KBM-7 (cell line): ENCODE measurements at places on chromosomes 11 and 22.

GRCh38 chr22:38471237-38471636 is 3.3 kb downstream of the KDELR3 start:
- no peak for DNase-seq

- DNase-seq, result peak; percentile 74
Measured at GRCh38 chr22:23216461-23217170, 36.3 kb downstream of the BCR start.

- DNase-seq, result peak; percentile 96
Measured at GRCh38 chr22:36405671-36406538, 18.1 kb upstream of the MYH9 start.

GRCh38 chr11:67282155-67282875 is 6.8 kb upstream of the ANKRD13D start:
- no peak for DNase-seq

DNA sequence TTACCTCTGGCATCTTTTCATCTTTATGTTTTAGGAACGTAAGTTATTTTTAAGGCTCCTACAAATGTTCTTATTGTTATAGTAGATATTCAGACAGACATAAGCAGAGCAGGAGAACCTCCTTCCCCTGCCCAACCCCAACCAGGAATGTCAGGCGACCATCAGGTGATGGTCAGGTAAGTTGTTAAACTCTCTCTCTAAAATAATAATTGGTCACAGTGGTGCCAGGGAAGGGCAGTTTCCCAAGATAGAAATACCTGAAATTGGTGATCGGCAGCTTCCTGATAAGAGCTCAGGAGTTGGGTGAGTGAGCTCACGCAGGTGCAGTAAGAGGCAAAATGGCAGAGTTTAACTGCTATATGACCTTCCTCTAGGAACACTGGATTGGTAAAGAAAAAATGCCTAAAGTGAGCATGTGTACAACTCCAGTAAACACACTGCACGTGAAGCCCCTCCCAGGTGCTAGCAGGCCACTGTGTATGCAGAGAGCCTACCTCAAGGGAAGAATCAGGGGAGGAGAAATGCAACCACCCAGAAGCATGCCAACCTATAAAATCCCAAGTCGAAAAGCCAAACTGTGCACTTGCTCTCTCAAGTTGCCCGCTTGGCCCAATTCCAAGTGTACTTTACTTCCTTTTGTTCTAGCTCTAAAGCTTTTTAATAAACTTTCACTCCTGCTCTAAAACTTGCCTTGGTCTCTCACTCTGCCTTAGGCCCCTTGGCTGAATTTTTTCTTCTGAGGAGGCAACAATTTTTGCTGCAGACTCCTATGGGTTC is 273.9 kb downstream of the SBF2 start:
- DNase-seq, result peak; percentile 58

- DNase-seq, result no peak
Measured at GRCh38 chr22:35467681-35468434, 67.9 kb downstream of the MCM5 start.

GRCh38 chr11:58919561-58919960 is 19.7 kb upstream of the GLYATL1 start:
- DNase-seq, result no peak

DNA sequence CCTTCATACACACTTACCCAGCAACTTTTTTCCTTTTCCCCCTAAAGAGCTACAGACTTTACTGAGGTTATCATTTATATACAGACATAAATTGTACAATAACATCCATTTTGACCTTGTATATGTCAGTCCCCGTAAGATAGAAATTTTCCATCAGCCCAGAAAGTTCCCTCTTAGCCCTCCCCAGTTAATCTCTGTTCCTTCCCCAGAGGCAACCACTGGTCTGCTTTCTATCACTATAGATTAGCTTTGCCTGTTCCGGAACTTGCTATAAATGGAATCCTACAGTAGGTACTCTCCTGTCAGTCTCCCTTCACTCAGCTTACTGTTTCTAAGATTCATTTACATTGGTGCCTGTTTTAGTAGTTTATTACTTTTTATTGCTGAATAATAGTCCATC is 54.9 kb downstream of the TSPAN18 start:
- no peak for DNase-seq

- no peak for DNase-seq
Measured at GRCh38 chr11:119668676-119669075, 60.3 kb downstream of the NECTIN1 start.

DNA sequence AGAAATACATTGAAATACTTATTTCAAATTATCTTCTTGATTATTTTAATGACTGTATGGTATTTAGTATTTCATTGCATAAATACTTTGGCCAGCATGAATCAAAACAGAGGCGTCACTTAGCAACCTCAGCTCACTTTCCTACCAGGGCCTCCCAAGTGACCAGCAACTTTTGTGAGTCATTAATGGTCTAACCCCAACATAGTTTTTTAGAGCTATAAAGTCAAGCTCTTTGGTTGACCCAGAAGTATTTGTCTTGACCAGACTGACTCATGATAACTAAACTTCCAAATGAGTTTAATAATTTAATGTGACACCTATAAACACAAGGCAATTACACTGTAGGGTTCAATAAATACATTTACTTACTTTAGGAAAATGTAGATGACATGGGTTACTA is 27.9 kb upstream of the RBMXL2 start:
- DNase-seq, result no peak

DNA sequence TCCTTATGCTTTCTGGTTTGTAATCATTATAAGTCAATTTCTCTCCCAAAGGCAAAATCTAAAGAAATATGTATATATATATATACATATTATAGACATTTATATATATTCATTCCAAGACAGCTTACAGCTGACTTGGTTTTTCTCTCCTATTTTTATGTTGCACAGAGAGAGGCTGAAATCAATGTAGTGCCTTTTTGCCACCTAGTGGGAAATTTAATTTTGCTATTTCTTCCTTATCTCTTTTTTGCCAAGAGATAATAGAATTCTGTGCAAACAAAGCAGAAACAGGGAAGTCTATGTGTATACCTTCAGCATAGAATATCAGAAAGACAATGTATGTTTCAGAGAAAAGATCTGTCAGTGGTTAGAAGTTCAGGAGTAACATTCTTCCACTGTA is 186.0 kb upstream of the ANO5 start:
- DNase-seq, result no peak

- no peak for DNase-seq
Measured at GRCh38 chr11:12164061-12165014, 53.9 kb downstream of the MICAL2 start.

GRCh38 chr22:49772692-49773091 is 55.0 kb downstream of the BRD1 start:
- DNase-seq, result no peak

- DNase-seq, result no peak
Measured at GRCh38 chr11:10385696-10386095, 69.4 kb upstream of the AMPD3 start.

GRCh38 chr11:47296045-47296444 is 26.1 kb downstream of the MADD start:
- DNase-seq, result no peak

- DNase-seq, result peak; percentile 30
Measured at GRCh38 chr11:64772303-64773018, 5.9 kb downstream of the SF1 start.

DNA sequence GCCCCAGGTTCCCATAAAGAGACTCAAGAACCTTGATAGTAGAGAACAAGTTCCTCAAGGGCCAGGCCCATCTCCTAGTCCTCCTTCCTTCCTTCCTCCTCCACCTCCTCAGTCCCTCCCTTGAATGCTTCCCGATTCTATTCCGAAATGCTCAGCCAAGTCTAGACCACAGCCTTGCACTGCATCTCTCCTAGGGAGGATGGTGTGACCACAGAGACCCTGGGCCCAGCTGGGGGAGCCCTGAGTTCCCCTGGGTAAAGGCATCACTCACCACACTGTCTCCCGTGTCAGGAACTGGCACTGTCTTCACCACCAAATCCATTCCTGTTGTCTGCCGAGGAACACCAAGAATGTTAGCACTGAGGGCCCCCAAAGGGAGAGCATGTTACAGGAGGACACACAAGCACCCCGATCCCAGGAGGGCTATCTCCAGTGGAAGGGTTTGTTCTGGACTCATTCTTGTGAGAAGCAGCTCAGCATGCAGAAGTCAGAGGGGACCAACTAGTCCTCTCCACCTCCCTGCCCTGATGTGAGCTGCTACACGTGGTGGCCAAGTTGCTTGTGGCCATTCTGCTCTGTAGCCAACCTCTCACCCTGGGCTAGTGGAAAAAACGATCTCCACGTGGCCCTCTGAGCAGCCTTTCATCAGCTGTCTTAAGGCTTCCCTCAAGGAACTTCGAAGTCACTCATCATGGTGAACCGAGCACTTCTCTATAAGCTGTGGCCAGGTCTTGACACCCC is 8.7 kb downstream of the IFT27 start:
- no peak for DNase-seq

- DNase-seq, result no peak
Measured at GRCh38 chr11:117610901-117611300, 186.1 kb downstream of the DSCAML1 start.

GRCh38 chr11:108197351-108197750 is 25.1 kb downstream of the NPAT start:
- no peak for DNase-seq

DNA sequence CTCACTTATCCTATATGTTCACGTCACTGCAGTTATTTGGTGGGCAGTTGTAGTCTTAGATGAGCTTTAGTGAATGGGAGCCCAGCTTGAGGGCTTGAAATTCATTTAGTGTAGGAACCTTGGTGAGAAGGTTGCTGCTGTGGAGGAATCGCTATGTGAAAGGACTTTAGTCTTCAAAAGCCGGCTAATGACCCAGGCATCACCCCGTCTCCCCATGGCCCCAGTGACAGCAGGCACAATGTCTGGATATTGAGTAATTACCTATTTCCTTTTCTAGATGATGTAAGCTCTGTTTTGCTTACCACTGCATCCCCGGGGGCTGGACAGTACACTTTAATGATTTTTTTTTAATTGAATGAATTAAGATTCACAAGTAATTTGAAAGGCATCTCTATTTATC is 283.2 kb downstream of the ST3GAL4 start:
- DNase-seq, result no peak

- peak; percentile 46 for DNase-seq
Measured at GRCh38 chr22:41094041-41094593, 1.7 kb downstream of the EP300 start.

DNA sequence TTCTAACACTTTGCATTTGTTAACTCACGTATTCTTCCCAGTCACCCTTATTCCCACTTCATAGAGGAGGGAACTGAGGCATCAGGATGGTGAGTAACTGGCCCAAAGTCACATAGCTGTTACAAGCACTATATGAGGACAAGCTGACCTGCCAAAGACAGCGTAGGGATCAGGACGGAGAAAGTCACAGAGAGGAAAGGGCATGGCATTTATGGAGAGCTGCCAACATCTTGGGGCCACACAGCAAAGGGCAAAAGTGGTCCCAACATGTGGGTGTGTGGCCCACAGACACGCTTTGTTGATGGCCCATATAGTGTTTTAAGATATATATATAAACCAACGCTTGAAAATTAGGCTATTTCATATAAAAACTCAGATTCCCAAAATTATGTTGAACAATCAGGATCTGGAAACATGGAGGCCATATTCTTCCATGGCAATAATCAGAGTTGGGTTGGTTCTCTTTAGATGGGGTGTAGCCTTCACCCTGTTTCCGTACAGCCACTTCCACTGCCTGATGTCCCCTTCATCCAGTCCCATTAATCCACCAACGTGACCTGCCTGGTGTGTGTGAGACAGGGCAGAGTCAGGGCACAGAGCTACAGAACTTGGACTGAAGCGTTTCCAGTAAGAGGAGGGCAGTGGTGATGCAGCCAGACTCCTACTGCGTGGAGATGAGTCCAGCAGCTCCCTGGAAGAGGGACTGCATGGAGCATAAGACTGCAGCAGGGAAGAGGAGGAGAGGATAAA is 39.9 kb upstream of the CD5 start:
- no peak for DNase-seq

DNA sequence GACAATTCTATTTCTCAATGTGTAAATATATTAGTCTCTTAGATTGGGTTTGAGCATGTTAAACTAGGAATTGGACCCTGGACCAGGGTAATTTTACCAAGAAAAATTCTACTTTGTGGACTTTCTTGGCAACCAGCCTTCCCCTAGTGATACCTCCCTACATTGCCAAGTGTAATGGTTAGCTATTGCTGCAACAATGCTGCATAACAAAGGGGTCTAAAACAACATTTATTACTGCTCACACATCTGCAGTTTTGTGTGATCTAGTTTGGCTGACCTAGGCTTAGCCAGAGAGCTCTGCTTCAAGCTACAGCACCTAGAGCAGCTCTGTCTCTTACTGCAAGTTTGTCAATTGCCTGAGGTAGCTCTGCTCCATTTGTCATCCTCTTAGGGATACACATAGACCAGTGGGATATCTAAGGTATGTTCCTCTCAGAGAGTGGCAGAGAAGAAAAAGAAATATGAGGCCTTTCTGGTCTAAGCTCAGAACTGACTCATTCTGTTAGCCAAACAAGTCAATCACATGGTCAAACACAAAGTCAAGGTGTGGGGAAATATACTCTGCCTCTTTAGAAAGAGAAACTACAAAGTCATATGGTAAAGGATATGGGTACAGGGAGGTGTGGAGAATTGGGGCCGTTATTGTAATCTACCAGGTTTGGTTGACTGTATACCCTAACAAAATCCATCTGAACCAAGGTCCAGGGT is 2.0 kb upstream of the LAYN start:
- no peak for DNase-seq

DNA sequence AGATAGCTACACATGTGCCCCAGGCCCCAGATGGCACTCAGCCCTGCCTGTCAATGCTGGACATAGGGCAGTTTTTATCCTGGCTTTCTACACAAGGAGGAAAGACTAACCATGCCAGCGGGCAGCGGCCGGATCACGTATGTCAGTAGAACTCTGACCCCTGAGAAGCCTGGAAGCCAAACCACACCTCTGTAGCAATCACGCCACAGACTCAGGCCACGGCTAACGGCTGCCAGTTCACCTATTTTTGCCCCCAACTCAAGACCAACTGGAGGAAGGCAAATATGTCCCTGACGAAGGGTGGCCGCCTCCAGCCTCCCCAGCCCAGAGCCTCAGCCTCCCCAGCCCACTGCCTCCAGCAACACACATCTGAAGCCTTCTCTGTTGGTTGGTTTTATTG is 7.2 kb upstream of the CD81 start:
- no peak for DNase-seq

DNA sequence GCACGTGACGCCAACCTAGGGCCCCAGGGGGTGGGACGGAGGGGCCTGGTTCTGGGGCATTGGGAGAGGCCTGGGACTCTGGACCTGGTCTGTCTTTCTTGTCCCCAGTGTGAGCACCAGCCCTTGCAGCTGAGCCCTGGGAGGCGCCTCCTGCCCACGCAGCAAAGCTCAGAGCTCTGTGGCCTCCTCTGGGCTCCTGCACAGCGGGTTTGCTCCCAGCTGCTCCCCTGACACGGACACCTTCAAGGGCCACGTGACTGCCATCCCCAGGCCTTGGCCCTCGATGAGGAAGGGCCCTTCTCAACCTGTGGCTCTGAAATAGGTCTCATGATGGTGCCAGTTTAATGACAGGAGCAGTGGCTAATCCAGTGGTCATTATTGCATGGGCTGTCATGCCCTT is 31.5 kb upstream of the CCDC188 start:
- no peak for DNase-seq

DNA sequence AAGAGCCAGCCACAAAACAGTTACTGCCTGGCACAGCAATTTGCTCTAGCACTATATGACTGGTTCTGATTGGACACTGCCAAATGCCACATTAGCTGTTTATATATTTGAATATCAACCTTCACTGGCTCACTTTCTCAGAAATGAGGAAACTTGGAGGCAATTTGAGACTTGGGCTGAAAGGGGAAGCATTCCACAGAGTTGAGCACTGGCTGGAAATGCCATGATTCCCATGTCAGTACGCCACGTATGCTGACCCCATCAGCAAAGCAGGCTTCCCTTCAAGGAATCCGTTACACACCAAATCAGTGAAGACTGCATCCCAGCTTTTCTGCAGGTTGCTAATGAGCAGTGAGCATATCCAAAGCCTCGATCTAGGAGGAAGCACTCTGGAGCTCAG is 34.7 kb downstream of the GALNT18 start:
- DNase-seq, result no peak
